ENCODE measurements at places on chromosomes 2 and 18.
A peak's percentile ranks its signal among the peaks of the same experiment; 100 is the strongest.

- no peaks in the 10 kb centered on the region for H3K27me3 ChIP-seq
- peaks cover 5% of the 10 kb centered on the region for H3K36me3 ChIP-seq
- peaks cover 23% of the 10 kb centered on the region for H3K4me1 ChIP-seq
- H3K27ac ChIP-seq = peak overlapping the region; percentile 34
- no peak for DNase-seq
Measured at GRCh38 chr2:32375228-32375892, 18.5 kb downstream of the BIRC6 start.

DNA sequence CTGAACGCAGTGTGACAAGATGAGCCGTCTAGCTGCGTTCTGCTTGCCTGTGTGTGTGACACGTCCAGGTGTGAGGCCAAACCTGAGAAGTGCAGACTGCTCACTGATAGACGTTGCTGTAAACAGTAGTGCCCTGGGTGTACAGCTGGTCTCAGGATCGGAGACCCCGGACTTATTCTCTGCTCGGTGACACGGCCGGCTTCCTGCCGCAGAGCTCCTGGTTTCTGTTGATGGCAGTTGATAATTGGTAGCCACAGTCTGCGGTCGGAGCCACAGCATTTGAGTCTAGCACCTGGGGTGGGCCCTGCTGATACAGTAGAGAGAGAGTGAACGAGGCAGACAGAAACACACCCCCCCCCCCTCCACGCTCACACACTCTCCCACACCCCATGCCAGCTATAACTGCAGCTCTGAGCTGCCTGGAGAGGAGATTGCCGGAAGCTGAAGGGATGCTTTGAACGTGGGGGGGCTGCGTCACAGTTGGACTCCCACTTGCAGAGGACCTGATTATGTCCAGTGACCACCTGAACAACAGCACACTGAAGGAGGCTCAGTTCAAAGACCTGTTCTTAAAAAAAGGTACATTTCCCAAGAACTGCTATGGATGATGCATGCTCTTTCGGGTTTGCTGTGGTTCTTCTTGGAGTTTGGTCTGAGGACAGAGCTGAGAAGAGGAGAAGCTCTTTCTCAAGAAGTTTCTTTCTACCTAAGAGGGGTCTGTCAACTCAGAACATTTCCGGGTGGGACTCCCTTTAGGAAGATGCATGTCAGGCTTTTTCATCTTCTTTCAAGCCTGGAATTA is 114.0 kb downstream of the FAM210A start:
- peak overlapping the region; percentile 99 for H3K27ac ChIP-seq
- peak; percentile 66 for DNase-seq
- no peaks in the 10 kb centered on the region for H3K27me3 ChIP-seq
- peak overlapping the region; percentile 94 for H3K4me3 ChIP-seq

GRCh38 chr2:45643543-45644542 is 7.6 kb upstream of the PRKCE start:
- DNase-seq = peak; percentile 78
- H3K27me3 ChIP-seq = peaks cover 52% of the 10 kb centered on the region
- peak overlapping the region; percentile 69 for H3K4me3 ChIP-seq
- peaks cover 15% of the 10 kb centered on the region for H3K4me1 ChIP-seq
- H3K27ac ChIP-seq = no peak overlapping the region
- peaks cover 8% of the 10 kb centered on the region for H3K36me3 ChIP-seq

DNA sequence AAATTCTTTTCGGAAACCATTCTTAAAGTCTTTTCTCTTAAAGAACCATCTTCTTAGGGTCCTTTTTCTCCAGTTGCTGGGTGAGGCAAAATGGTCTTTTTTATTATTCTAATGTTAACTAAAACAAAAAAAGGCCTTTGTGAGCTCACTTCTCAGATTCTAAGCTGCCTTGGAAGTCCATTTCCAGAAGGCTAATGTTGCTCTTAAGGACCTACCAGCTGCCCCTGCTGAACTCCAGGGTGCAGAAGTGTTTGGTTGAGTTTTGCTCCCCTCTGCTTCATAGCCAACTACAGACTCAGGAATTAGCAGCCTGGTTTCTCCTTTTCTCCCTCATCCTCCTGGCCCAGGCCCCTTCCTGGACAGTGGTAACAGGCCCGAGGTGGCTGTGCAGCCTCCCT is 23.4 kb downstream of the APCDD1 start:
- H3K27ac ChIP-seq = no peak overlapping the region
- H3K4me3 ChIP-seq = no peak overlapping the region
- no peak for DNase-seq
- no peaks in the 10 kb centered on the region for H3K4me1 ChIP-seq

GRCh38 chr18:24138789-24139616 is at the start of gene CABYR:
TSS of gene CABYR (plus strand) at chr18:24139062. CDS start at chr18:24143115, 4,053 bp downstream.
- peak within 1 kb of the TSS; percentile 96 for H3K4me3 ChIP-seq
- peaks cover 9% of the 10 kb centered on the region for H3K27me3 ChIP-seq
- peaks cover 25% of the 10 kb centered on the region for H3K4me1 ChIP-seq
- peak; percentile 63 for DNase-seq
- H3K36me3 ChIP-seq = no peaks in the 10 kb centered on the region

DNA sequence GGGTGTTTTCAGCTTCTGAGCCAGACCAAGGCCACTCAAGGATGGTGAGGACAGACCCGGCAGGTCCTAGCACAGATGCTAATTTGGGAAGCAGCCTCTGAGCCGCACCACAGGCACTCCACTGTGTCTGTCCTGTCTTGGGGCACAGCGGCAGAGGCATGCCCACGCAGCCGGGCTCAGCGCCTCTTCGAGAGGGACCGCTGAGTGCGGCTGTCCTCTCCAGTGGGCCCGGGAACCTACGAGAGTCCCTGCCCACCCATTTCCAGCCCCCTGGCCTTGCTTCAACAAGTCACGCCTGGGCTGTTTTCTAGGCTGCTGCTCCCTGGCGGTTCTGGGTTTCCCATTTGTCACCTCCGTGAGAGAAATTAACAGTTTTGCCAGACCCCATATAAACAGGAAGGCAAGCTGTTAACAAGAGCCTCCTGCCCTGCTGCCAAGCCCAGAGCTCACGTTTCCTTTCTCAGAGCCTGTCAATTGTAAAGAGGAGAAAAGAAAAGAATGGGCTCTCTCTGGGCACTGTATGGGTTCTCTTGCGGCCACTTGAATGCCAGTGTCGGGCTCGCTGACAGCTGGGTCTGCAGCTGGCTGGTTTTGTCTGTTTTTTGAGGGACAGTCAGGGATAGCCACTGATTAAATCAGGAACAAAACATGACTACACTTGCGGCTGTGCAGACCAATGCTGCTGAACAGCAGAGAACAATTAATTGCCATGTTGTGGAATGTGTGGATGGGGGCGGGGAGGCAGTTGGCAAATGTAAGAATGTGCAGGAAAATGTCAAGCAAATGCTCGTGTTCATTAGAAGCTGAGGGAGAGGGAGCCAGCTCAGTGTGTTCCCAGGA is 30.6 kb downstream of the TMEM17 start:
- DNase-seq = no peak
- peaks cover 2% of the 10 kb centered on the region for H3K36me3 ChIP-seq
- peak overlapping the region; percentile 21 for H3K4me3 ChIP-seq
- H3K4me1 ChIP-seq = no peaks in the 10 kb centered on the region
- H3K27ac ChIP-seq = no peak overlapping the region
- H3K27me3 ChIP-seq = peaks cover 62% of the 10 kb centered on the region
